ENCODE measurements at places on chromosomes 13 and 19.

GRCh38 chr13:59743195-59743594, 420.5 kb downstream of the DIAPH3 start:
- DNase-seq: no peak

- no peak for DNase-seq
These were observed 122.8 kb downstream of the SHISA2 start for GRCh38 chr13:25928941-25929505.

GRCh38 chr13:103067751-103068555, 1.7 kb upstream of the SLC10A2 start:
- no peak for DNase-seq

- DNase-seq: no peak
These were observed 13.7 kb downstream of the MICU2 start for GRCh38 chr13:21590231-21590630.

- DNase-seq: no peak
These were observed 21.7 kb downstream of the IRS2 start for GRCh38 chr13:109764470-109765291.

DNA sequence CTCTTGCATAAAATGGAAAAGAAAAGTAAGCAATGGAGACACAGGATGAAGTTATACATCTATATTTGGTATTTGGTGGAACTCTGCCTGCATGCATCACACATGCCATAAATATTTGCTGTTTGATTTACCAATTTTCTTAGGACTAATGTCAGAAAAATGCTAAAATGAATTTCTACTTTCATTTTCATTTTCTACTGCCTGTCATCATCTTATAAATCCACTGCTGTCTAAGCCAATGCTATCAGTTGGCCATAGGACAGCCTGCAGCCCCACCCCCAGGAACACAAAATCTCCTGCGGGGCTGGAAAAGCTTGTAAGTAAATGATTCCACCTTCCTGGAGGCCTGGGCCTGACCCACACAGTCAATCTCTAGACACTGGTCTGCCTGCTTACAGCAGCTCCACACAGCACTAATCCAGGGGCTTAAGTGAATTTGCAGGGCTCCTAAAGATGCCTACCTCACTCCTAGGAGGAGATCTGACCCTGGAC, 122.0 kb downstream of the ENOX1 start:
- no peak for DNase-seq

All from activated T-cell treated with anti-CD3 and anti-CD28 coated beads for 4 hours (primary cell).